ENCODE measurements at places on chromosomes 7 and 10.

DNA sequence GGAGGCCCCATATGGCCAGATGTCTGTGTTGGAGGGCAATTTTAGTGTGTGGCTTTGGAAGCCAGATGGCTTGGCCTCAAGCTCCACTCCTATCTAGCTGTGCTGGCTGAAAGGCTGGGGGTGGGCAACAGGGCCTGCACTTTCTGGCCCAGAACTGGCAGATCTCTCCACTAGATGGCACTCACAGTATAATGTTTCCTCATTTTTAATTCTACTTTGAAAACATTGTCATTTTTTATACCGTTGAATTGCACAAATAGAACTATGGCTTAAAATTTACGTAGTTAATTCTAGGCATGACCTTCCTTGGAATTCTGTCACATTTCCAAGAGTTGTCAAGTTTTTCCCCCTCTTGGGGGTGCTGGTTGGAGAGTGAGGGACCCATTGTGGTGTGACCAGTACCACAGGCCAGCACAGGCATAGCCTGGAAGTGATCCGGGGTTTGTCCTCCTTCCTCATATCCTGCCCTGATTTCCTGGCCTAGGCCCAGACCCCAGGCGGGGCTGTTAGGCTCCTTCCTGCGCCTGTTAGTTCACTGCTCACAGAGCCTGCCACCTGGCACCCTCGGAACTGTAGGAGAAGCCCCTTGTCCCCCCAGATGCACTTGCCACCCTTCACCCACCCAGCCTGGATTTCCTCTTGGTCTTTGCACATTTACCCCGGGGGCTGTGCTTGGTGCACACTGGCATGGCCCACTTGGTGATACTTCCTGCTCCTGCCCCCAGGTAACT lies 52.8 kb downstream of the ARHGAP22 start:
- peak; percentile 41 for DNase-seq

- no peak for DNase-seq
These were observed 85.8 kb downstream of the PROSER2 start for GRCh38 chr10:11908991-11909390.

DNA sequence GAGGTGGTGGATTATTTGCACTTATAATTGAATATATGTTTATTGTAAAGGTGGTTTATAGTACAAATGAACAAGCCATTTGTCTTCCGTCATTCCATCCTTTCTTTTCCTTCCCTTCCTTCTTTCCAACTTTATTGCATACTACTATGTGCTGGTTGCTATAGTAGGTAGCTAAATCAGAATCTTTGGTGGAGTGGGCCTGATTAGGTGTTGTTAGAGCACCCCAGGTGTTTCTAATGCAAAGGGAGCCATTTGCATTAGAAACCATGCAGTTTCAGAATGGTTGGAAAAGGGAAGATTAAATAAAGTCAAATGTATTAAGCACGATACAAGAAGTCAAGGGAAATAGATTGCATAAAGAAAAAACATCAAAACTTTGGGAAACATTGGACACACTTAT lies 88.8 kb upstream of the TRIL start:
- no peak for DNase-seq

GRCh38 chr7:17159500-17160037 lies 138.9 kb upstream of the AHR start:
- no peak for DNase-seq

DNA sequence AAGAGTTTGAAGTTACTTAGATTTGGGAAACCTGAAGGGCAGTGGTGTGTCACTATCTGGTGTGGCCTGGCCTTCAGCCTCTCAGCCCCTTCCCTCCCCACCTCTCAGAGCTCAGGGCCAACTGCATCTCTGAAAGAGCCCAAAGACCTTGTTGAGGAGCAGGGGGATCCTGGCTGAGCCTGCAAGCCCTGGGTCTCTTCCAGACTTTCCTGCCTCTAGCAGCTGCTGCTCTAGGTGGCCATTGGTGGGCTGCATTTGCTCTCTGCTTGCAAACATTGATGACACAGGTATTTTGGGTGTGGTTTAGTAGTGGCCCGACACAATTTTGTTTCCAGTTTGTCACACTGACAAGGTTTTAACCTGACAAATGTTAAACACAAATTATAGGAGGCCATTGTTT lies 3.1 kb upstream of the UPP1 start:
- no peak for DNase-seq

- no peak for DNase-seq
These were observed 712.1 kb upstream of the IGFBP3 start for GRCh38 chr7:46633200-46633599.

DNA sequence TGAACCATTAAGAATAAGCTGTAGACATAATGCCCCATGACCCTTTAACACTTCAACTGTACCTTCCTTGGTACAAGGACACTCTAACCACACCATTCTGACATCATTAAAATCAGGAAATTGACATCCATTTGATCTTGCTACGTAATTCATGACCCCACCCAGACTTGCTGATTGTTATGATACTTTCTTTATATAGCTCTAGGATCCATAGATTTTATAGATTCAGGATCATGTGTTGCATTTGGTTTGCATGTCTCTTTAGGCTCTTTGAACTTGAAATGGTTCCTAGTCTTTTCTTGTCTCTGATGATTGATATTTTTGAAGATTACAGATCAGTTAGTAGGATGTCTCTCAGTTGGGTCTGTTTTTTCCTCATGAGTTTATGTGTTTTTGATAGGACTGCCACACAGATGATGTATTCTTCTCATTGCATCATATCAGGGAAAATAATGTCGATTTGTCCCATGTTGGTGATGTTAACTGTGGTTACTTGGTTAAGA lies 13.5 kb downstream of the CCM2 start:
- no peak for DNase-seq

GRCh38 chr7:74482629-74483401 lies 29.1 kb downstream of the GTF2IRD1 start:
- peak; percentile 97 for DNase-seq

DNA sequence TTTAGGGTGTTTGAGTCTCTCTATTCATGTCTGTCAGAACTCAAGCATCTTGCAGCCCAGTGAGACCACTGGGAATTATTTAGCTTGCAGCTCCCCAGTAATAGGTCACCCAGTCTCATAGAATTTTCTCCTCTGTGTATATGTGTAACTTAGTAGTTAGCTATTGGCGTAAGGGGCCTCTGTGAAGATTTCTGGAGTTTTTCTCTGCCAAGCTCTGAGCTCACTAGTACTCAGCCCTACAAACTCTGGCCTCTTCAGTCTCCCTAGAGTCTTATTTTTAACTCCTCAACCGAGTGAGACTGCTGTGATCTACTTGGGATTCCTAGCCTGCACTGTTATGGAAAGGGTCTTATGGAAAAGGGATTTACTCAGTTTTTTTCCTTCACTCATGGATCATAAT lies 90.2 kb downstream of the PPP1R9A start:
- no peak for DNase-seq

GRCh38 chr7:152987656-152988055 lies 228.1 kb downstream of the ACTR3B start:
- DNase-seq: no peak

- DNase-seq: no peak
These were observed 465.6 kb upstream of the IGFBP3 start for GRCh38 chr7:46386428-46387399.

DNA sequence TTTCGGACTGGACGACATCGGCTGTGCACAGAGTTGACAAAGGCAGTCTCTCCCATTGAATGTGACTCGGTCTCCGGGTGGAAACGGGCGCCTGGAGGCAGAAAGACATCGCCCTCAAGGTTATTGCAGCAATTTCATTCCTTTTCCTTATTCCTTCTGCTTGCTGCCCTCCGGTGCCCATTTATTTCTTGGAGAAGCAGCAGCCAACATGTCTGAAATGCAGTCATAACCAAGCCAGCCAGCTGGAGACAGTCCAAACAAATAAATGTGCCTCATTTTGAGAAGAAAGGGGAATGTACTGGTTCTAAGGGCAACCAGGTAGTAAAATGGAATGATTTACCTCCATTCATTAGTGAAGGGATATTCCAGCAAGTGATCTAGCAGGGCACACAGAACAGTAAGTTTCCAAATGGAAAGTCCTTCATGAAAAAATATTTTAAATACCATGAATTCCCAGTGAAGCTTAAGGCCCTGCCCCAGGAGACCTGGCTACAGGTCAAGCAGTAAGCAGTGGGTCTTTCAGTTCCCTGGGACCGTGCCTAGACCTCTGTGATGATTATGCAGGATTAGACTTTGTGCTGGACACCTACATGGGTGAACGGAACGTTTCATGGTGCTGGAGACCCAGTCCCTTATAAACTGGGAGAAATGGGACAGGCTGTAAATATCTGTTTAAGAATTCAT lies 86.6 kb downstream of the ABLIM1 start:
- DNase-seq: no peak

DNA sequence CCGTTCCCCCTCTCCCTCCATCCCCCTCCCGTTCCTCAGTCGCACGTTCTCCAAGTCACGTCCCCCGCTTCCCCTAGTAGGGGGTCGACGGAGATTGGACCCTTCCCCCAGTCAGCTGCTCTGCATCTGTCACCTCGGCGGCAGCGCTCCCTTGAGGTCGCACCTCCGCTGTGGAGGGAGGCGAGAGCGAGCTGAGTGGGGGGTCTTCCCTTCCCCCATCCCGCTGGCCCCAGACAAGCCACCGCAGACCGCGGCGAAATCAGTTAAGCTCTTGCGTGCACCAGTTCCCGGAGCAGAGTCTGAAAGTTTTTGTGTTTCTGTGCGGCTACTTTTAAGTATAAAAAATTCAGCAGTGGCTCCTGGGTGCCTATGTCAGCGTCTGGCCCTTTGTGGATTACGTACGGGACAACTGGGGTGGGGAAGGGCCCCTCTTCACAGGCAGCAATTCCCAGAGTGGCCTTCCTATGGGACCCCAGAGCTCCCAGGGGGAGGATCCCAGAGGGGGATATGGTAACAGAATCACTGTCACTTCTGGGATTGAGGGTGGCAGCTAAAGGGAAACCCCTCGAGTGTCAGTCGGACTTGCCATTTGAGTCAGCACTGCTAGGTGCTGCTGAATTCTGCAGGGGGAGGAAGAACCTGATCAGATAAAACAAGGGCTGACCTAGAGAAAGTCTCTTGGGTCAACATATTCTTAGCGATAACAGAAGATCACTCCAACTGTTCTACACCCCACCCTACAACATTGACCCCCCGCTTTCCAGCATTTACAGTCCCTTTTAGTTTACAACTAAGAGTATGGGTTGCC lies 12.5 kb upstream of the DDIT4 start:
- no peak for DNase-seq

DNA sequence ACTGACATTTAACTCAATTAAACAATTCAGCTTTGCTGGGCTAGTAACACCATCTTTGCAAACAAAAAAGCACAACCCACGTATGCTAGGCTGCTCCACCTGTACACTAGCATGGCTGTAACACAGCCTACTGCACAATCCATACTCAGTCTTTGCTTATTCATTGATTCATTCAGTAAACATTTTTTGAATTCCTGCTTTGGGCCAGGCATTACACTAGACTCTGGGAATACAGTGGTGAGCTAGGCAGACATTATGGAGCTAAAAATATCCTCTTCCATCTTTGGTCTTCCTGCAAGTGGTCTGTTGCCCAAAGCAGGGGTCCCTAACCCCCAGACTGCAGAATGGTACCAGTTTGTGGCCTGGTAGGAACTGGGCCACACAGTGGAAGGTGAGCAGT lies 9.9 kb downstream of the CNNM1 start:
- no peak for DNase-seq

GRCh38 chr10:30227481-30227880 lies 121.6 kb downstream of the MTPAP start:
- no peak for DNase-seq

GRCh38 chr10:84848967-84849366 lies 520.6 kb downstream of the CCSER2 start:
- DNase-seq: no peak

DNA sequence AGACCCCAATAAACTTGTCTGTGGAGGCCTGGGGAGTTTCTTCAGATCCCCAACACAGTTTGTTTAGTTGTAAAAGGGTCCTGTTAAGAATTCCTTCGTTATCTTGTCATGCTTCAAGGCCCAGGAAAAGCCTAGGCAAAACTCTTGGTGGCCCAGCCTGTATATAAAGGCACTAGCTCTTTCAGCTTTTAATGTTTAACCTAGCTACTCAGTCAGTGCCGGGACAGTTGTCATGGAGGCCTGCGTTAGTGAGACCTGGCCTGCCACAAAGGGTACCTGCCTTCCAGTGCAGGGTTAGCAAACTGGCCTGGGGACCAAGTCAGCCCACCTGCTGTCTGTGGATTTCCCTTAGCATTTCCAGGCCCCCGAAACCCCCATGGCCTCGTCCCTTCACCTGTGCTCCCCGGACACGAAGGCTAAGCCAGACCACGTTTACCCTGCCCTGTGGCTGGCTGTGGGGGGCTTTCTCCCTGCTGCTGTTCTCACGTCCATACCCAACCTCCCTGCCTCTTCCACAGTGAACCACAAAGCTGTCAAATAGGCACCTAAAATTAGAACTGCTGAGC lies 96.9 kb upstream of the PPP2R2D start:
- no peak for DNase-seq

GRCh38 chr7:36775061-36775620 lies 50.8 kb upstream of the AOAH start:
- no peak for DNase-seq

DNA sequence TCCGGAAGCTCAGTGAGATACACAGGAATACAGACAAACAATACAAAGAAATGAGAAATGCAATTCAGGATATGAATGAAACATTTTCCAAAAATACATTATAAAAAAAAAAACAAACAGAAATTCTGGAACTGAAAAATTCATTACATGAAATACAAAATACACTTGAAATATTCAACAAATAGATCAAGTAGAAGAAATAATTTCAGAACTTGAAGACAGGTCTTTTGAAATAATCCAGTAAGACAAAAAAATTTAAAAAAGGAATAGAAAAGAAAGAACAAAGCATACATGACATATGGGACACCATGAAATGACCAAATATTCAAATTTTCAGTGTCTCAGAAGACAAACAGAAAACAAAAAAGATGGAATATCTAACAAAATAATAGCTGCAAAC lies 102.5 kb downstream of the ALOX5 start:
- no peak for DNase-seq

DNA sequence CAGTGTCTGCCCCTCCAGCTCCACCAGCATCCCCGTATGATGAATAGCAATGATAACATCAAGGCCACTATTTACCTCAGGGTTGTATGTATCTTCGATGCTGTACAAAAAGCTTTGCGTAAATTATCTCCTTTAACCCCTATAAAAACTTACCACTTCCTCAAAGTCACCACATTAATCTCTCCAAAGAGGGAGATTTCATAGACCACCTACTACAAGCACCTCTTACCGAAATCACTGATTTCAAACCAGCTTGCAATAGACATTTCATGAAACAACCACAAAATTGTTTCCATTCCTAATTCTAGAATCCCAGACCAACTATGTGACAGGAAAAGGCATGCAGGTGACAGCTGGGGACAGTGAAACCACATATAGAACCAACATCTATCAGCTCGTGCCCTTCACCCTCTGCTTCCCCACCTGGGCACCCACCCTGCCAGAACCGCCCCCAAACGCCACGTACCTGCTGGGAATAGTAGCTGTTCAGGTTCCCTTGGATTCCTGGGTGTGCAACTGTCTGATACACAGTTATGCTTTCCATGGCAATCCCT lies 20.1 kb upstream of the MMP21 start:
- DNase-seq: no peak

GRCh38 chr7:140417456-140418155 lies 13.7 kb downstream of the RAB19 start:
- no peak for DNase-seq

Data from fibroblast of gingiva (primary cell).